ENCODE measurements at places on chromosomes 12 and 14.

DNA sequence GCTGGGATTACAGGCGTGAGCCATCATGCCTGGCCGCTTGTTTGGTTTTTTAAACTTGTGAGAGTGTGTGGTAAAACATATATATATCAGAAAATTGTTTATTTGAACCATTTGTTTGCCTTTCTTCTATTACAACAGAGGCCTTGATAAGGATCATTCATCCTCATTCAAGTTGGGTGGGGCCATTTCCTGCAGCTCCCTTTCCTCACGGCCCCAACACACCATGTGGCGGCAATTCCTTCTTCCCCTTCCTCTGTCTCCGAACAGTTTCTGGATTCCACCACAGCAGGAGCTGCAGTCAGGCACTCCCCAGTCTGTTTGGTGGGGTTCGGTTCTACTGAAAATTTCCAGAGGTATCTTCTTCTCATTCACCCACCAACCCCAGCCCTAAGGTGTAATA, 42.0 kb upstream of the RASSF3 start:
- peak; percentile 9 for DNase-seq

DNA sequence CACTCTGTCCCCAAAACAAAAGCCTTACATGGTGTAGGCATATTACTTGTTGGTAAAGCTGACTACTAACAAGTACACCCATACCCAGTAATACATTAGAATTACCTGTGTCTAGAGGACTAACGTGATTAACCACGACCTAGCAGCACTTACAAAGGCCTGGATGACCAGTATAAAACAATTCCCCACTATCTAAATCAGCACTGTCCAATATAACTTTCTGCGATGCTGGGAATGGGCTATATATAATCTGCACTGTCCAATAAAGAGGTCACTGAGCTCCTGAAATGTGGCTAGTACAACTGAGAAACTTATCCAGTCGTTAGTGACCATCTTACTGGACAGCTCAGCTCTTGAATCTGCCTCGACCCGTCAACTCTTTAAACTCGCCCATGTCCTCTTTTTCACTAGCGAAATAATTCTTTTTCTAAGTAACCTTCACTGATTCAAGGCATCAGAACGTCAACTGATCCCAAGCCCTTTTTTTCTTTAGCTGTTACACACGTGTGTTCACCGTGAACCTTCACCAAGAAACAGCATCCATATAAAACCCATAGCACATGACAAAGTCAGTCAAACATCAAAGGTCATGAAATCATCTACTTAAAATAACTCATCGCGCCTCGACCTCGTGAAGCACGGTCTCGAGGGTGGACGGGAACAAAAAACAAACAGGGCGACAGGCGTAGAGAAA, 905 bp upstream of the CIPC start:
- DNase-seq, result peak; percentile 66

GRCh38 chr12:26135571-26135970, 10.7 kb upstream of the BHLHE41 start:
- DNase-seq, result peak; percentile 61

GRCh38 chr14:95043314-95043713, 114.0 kb downstream of the DICER1 start:
- no peak for DNase-seq

GRCh38 chr12:30296486-30296885, 399.2 kb downstream of the IPO8 start:
- DNase-seq, result no peak

DNA sequence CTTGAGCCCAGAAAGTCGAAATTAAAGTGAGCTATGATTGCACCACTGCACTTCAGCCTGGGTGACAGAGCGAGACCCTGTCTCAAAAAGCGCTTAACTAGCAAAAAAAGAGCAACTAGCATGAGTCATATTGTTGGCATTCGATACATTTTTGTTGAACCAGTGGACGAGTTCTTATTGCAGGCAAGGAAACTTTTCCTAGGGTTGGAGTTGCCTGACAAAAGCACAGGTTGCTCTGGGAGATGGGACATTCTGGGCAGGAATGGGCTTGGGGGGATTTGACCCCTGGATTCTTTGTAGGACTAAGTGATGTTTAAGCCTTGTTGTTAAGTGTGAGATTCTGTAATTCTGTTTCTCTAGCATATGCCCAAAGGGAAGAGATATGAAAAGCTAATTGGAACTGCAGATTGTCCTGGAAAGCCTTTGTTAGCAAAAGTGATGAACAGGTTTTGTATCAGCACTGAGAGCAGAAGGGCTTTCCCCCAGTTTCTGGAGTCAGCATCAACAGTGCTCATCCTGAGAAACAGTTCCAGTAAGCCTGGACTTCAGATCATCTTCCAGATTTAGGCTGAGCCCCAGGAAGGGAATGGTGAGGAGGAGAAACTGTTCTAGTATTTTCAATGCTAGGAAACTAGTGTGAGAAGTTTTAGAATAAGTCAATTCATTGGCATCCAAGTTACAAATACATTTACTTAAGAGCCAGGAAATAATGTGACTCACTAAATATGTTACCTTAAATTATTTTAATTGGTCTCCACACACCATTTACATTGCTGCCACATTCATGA, 123.1 kb downstream of the SRGAP1 start:
- DNase-seq, result peak; percentile 68

- no peak for DNase-seq
Observed at GRCh38 chr12:91276509-91276908, 93.9 kb upstream of the DCN start.

DNA sequence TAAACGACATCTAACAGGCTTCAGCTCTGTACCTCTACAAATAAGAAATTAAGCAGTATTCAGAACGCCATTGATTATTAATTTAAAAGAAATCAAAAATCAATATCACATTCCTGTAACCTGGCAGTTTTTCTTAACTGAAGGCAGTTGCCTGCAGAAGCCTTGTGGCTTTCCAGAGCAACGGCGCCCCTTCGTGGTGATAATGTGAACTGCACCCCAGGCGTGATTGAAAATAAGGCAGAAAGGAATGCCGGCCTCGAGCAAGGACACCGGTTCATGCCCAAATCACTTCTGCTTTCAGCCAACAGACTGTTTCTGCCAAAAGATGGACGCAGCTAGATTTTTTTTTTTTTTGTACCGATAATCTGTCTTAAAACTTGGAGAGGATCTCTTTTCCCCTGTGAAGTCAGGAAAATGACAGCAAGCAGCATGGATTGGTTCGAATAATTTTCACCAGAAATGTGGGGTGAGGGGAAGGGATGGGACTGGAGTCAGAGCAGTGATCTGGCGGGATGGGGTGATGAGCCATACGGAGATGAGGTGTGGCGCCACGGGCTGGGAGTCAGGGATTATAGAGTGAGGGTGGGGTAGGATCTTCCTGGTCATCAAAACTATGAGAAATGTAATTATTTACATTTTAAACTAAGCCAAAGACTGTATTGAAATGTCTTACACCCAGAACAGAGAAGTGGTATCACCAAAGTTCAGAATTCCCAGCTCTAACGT, 473.0 kb downstream of the DPF3 start:
- peak; percentile 76 for DNase-seq

DNA sequence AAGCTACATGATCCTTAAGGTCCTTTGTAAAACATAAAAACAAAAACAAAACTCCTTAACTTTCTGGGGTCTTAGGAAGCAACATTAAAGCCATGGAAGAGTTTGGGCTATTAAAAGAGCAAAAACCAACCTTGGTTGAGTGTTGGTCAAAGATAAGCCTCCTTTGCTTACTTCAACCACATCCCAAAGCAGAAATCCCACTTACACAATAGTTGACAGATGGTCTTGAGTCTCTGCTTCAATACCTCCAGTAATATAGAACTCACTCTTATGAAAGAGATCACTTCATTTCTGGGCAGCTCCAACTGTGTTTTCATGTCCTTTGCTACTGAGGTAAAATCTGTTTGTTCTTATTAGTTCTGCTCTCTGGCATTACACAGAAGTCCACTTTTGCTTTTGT, 125.8 kb downstream of the SLC38A4 start:
- no peak for DNase-seq

GRCh38 chr12:32603858-32604257, 75.2 kb upstream of the DNM1L start:
- DNase-seq, result peak; percentile 45

- DNase-seq, result peak; percentile 57
Observed at GRCh38 chr14:69658664-69659261, 47.4 kb downstream of the SUSD6 start.

DNA sequence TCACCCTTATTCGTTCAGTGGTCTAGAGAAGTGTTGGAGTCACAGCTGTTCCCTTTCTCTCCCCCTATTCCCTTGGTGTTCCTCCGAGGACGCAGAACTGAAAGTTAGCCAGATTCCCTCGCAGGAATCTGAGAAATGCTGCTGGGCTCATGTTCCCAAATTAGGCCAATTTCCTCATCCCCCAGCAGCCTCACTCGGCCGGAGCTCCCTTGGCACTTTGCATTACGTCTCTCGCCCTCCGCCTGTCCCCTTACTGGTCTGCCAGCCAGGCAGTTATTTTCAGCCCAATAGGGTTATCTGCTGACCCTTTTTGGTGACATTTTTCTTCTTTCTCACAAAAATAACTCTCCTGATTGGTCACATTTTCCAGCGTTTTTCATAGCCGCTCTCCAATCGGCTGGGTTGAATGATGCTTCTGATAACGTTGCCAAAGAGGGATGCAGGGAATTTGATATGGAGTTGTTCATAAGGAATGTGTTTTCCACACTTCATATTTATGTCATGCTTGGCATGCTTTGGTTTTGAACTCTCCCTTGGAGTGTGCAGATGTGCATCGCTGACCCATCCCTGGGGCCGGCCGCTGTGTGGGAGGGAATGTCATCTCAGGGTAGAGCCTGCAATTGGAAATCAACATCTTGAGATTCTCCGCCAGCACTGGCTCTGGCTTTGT, 9.9 kb downstream of the IFT43 start:
- DNase-seq, result no peak

DNA sequence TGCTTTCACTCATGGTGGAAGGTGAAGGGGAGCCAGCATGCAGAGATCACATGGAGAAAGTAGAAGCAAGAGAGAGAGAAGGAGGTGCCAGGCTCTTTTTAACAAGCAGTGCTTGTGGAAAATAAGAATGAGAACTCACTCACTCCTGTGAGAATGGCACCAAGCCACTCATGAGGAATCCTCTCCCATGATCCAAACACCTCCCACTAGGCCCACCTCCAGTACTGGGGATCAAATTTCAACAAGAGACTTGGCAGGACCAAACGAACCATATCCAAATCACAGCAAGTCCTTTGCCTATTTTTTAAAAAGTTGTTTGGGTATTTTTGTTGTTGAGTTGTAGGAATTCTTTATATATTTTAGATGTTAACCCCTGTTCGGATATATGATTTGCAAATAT, 245.9 kb upstream of the ARID2 start:
- DNase-seq, result peak; percentile 19

GRCh38 chr14:73789989-73790581, 61.5 kb upstream of the PTGR2 start:
- DNase-seq, result peak; percentile 97

- no peak for DNase-seq
Observed at GRCh38 chr12:111197376-111197944, 171.4 kb downstream of the PHETA1 start.

- peak; percentile 70 for DNase-seq
Observed at GRCh38 chr12:26124446-26125399, at the start of gene BHLHE41. Gene BHLHE41, minus strand, starts transcription at chr12:26125037. Its CDS starts 258 bp downstream, at chr12:26124779.

DNA sequence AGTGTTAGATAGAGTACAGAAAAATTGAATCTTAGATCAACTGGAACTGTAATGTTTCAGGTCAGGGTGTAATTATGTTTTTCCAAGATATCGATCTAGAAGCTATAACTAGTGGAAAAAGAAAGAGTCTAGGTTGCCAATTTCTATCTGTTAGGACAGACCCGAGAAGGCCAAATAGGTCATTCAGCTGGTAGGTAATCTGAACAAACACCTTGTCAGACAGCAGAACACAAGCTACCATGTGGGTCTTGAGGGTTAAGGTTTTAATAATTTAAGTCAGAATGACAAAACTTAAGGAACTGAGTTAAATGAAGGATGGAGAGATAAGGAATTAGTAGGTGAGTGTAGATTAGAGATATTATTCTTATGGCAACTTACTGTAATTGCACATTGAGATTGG, 44.9 kb upstream of the KCNMB4 start:
- DNase-seq, result no peak

- DNase-seq, result no peak
Observed at GRCh38 chr12:95258151-95258550, 40.5 kb downstream of the VEZT start.

GRCh38 chr14:57847096-57847495, 18.8 kb downstream of the SLC35F4 start:
- DNase-seq, result no peak

DNA sequence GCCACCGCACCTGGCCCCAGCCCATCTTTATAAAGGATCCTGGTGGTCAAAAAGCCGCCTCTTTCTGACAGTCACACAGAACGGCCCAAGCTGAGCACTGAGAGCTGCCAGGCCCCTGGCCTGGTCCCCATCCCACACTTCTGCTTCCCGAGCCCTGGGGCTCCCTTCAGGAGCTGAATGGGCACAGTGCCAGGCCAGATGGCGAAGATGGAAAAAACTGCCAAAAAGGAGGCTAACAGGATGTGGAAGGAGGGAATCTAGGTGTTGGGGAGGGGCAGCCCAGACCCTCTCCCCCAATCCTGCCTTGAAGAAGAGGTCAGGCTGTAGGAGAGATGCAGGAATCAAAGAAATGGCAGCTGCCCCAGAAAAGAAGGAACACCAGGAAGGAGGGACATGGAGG, 5.0 kb downstream of the LPAR5 start:
- no peak for DNase-seq

DNA sequence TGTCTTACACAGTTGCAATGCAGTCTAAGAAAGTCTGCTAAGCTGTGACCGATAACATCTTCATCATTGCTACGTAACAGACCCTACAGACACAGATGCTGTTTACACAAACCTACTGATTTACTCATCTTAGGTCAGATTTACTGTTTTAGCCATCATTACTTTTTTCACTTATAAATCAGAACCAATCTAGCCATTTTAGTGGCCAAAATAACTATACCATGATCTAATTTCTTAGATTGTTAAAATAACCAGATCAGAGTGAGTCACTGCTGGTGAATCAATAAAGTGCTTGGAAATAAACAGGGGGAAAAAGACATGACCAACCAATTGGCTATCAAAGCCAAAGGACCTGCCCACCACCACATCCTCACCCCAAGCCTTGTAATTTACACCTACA, 57.0 kb upstream of the FOXN3 start:
- DNase-seq, result no peak

DNA sequence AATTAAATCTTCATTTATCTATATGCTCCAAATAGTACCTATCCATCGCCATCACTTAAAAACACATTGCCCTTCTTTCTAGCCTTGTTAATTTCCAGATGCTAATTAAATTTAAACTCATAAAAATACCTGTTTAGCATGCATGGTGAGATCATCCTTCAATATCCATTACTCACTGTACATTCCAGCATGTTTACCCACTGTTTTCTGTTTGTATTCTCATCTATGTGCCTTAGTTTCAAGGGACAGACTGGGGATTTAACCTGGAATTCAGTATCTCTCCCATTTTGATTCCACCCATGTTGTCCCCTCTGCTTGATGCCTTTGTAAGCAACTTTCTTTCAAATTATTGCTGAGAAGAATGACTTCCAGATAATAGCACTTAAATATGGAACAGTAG, 208.0 kb downstream of the SPTSSA start:
- no peak for DNase-seq

- DNase-seq, result no peak
Observed at GRCh38 chr14:89432226-89432625, 15.2 kb upstream of the FOXN3 start.

- peak; percentile 75 for DNase-seq
Observed at GRCh38 chr12:47124451-47124850, 44.7 kb upstream of the AMIGO2 start.

GRCh38 chr12:131357920-131358319, 353.0 kb upstream of the SFSWAP start:
- DNase-seq, result no peak

All from choroid plexus epithelial cell (primary cell).